ENCODE measurements at places on chromosomes 12 and 14.

DNA sequence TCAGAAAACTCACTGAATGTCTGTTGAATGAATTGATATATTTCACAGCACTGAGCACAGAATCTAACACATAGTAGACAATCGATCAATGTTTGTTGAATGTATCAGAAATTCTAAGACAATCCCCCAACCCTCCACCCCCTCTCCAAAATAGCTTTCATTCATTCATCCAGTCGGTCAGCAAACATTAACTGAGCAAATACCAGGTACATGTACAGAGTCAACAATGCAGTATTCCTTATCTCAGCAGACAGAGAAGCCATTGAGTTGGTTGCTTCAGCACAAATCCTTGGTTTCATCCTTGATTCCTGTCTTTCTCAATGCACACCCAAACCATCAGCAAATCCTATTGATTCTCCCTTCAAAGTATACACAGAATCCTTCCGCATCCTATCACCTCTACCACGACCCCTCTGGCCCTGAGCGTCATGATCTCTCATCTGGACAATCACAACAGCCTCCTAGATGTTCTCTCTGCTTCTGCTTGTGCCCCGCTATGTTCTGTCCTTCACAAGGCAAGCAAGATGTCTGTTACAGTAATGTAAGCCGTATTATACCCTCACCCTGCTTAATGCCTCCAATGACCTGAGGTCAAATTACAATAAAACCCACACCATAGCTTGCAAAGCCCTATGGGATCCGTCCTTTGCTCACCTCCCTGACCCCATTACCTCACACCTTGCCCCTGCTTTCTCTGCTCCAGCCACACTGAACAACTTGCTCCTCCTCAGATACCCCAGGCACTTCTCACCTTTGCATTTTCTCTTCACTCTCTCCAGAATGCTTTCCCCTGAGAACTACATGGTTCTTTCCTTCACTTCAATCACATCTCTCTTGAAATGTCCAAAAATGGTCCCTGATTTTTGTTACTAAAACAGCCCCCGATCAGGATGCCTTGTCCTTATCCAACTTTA lies 738.1 kb upstream of the TBX3 start:
- no peak for DNase-seq

DNA sequence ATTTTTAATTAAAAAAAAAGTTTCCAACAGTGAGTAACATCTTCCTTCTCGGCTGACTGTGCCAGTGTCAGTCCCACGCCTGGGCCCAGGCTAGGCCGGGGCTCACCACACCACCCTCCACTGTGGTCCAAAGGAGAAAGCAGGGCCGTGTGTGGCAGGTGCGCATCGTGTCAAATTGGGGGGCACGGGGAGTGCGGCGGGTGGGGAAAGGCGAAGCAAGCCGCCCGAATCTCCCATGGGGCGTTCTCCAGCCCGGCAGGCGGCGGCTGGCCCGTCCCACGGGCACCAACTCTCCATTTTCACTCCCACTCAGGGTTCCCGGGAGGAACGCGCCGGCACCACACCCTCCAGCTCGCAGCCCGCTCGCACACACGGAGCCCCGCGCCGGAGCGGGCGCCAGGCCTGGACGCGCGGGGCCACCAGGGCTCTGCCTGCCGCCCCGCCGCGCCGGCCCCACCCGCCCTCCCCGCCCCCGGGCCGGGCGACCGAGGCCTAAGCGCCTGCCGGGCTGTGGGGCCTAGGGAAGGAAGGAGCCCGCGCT lies 604 bp downstream of the EEA1 start:
- DNase-seq = peak; percentile 37

GRCh38 chr12:3244219-3244750 lies 167.1 kb downstream of the TSPAN9 start:
- DNase-seq = no peak

- no peak for DNase-seq
These were observed 4.9 kb downstream of the RAN start for GRCh38 chr12:130876758-130877157.

DNA sequence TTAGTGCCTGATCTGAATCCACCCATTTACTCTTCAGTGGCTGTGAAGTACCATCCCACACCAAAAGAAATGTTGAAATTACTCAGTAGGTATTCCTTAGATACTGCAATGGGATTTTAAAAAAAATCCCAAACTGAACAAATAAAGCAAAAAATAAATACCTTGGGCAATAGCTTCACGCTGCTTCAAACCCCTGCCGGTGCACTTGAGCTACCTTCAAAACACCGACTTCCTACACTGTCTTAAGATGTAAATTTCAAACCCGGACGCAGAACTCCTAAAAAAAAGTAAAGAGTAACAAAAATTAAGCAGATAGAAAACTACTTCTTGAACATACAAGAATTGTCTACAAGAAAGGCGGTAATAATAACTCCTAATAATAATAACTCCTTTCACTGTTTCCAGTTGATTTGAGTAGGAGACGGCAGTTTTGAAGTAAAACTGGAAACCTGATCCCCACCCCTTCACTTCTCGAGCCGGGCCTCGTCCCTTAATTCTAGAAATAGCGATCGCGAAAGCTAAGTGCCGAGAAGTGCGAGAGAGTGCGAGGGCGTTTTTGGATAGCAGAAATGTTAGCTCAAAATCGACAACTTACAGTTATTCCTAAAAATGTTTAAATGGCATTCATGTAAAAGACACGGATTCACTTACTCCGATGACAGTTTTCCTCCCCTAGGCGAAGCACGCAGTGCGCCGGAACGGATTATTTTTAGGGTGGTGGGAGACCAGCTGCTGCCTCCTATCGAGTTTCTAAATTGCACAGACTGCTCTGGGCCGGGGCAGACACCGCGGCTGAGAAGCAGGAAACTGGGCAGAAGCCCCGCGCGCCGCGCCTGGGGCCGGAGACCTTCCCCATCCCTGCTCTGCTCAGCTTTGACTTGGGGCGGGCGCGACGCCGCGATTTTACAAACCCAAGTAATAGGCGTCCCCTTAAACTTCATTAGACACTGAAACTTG lies at the start of gene ABCC9:
ABCC9 (minus strand) TSS at position 878 of the 957 bp plus-strand sequence. CDS start 4,752 bp downstream, outside the sequence.
- DNase-seq = no peak

DNA sequence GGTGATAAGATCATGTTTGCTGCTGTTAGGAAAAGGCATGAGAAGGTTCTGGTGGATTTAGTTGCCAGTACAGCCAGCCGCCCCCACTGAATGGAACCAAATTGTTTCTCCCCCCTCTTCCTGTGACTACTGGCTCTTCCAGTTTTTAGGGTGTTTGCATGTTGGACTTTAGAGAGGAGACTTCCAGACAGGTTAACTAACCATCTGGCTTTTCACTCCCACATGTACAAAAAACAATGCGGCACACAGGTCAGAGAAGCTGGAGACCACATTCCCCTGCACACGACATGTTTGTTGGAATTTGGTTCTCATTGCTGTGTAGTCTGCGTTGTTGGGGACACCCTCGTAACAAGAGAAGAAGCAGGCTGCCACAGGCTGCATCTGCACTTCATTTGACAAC lies 103.9 kb upstream of the TMEM132C start:
- DNase-seq = no peak

- DNase-seq = no peak
These were observed 34.8 kb downstream of the STX2 start for GRCh38 chr12:130804216-130804615.

GRCh38 chr14:64688811-64689281 lies 15.4 kb upstream of the PLEKHG3 start:
- DNase-seq = no peak

GRCh38 chr12:9933958-9934357 lies 1.8 kb upstream of the CLEC2A start:
- no peak for DNase-seq

GRCh38 chr14:28305938-28306337 lies 460.6 kb upstream of the FOXG1 start:
- DNase-seq = no peak

GRCh38 chr12:7190268-7191055 lies 976 bp downstream of the PEX5 start:
- no peak for DNase-seq

DNA sequence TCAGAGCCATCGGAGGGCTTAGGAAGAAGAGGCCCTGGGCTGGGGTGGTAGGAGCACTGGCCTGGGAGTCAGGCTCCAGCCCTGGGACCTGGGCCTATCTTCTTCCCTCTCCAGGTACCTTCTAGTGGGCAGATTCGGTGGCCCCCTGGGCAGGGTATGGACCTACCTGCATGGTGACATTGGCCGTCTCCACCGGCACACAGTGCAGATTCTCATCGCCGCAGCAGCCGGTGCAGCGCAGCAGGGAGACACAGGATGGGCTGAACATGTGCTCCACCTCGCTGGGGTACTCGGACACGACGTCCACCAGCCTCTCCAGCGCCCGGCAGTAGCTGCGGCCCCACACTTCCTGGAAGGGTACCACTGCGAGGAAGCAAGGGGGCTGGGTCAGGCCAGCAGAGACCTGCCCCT lies 6.2 kb downstream of the PGF start:
- no peak for DNase-seq

DNA sequence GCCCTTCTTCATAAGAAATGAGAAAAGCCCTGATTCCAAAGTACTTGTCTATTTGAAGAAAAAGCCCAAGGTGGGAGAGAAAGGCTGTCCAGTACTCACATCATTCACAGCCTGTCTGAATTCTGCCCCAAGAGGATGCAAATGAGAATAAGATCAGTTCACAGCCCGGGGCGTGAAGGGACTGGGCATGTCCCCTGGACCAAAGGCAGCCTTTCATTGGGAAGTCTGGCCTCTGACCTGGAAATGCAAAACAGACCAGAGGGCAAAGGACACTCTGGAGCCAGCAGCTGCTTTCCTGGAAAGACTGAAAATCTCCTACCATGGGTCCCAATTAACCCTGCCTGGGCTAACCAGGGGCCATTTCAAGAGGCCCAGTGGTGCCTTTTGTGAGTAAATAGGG lies 191.2 kb upstream of the PELI2 start:
- no peak for DNase-seq

DNA sequence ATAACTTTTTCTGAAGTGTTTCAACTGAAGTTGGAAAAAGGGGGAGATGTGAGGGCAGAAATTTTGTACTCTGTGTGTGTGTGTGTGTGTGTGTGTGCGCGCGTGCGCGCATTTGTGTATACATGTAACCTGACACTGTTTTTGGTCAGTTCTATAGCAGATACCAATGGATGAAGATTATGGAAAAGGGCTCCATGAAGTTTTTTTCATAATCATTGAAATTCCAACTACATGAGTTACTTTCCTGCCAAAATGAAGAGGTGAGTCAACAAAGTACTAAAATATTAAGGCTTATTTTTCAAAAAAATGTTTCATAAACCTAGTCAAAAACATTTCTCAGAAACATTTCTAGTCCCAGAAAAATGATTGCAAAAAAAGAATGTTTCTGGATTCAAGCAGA lies 25.7 kb upstream of the CERS5 start:
- no peak for DNase-seq

DNA sequence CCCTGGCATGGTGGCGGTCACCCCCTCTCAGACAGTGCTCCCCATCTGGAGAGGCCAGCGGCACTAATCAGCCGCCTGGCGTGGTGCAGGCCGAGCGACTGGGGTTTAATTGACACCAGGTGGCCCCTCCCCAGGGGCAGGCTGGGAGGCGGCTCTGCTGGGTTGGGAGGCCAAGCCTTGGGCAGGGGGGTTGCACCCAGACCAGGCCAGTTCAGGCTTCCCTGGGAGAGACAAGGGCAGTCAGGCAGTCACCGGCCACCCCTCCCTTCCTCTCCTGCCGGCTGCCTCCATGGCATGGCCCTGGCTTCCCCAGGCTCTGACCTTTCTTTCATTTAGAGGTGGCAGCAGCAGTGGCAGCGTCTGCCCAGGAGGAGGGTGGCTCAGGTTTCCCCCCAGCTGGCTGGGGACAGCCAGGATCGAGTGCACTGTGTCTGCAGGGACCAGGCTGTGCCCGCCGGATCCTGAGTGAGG lies 78.1 kb upstream of the NOS1 start:
- DNase-seq = no peak

GRCh38 chr14:60089221-60089620 lies 2.5 kb upstream of the PCNX4 start:
- DNase-seq = no peak

- no peak for DNase-seq
These were observed 1.3 kb downstream of the HVCN1 start for GRCh38 chr12:110687396-110688169.

DNA sequence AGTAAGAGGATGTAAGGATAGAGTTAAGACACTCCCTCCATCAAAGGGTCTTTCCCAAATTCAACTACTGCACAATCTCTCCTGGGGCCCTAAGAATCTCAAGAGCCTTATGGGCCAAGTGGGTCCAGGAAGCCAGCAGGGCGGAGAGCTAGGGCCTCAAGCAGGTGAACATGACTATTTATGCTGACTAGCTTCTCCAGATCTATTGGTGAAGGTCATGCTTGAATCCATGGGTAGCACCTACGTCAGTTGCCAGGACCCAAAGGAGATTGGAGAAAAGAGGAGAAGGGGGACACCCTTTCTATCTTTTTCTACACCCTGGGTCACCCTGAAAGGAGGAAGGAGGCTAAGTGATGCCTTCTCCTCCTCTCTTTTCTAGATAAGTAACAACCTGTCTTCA lies 534.2 kb upstream of the MIS18BP1 start:
- no peak for DNase-seq

DNA sequence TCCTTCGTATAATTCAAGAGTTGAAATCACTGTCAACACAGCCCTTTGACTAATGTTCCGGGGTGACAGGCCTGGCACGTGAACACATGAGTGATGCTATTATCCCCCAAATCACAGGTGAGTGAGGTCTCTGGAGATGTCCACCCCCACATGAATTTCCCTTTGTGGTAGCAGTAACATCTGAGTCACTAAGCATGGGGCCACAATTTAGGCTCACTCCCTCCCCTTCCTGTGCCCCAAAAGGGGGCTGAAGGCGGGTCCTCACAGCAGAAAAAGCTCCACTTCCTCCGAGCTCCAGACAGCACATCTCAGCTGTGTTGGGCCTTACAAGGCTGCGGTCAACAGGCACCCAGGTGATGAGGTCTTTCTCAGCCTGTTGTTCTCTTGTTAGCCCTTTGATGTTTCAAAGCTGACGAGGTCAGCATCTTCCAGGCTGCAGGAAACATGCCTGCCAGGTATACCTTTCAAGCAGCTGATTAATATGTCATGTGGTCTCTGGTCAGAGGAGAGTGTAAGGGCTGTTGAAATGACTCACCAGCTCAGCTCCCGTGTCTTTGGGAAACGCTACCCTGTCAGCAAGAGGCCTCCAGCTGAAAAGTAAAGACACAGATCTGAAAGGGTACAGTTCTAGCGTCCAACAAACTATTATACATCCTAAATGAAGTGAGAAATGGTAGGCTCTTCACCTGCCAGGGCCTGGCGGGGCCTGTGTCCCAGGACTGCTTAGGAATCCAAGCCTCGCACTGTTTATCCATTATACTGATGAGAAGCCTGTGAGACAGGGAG lies 107.3 kb downstream of the ZFP36L1 start:
- DNase-seq = peak; percentile 62

- DNase-seq = no peak
These were observed 4.1 kb downstream of the NFYB start for GRCh38 chr12:104133866-104134265.
